ENCODE measurements at places on chromosomes 2 and 18.

- DNase-seq: no peak
Measured at GRCh38 chr18:52716973-52717372, 377.0 kb downstream of the DCC start.

DNA sequence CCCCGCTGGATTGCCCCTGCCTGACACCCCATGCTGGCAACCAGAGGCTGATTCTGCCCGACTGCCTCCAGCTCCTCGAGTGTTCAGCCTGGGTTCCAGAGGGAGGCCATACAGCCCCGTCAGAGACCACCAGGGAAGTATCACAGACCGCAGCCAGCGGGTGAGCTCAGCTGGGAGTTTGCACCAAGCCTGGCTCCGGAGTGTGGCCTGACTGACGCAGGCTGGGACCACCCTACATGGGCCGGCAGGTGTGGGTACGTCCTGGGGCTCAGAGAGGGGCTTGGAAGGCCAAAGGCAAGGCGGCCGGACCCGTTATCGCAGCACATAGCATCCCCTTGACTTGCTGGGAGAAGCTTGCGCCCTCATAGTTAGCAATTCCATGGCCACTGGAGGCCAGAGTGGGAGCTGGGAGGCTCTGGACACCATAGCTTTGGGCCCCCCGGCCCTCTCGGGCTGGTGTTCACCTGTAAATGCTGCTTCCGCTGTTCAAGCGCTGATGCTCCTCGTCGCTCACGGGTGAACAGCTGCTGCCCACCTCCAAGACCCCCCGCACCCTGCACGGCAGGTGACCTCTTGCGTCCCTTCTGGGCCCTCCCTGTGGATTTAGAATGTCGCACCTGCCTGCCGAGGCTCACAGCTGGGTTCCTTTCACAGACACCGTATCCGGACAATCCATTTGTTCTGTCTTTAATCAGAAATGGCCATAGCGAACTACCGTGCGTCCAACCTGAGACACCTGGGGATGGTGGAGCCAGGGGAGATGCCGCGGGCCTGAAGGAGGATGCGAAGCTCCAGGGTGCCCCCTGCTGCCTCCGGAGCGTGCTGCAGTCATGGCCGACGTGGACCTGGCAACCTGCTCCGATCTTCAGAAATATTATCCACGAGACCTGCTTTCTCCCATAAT lies 31.2 kb upstream of the SLC66A3 start:
- DNase-seq: peak; percentile 37

DNA sequence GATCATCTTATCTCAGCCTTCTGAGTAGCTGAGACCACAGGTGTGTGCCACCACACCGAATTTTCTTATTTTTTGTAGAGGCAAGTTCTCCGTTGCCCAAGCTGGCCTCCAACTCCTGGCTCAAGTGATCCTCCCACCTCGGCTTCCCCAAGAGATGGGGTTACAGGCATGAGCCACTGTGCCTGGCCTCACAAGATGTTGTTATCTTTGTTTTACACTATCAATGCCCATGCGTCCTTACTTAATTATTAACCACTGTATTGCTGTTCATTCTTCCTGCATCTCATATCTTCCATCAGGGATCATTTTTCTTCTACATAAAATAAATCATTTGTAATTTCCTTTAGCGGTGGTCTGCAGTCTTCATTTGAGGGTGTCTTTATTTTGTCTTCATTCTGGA lies 181.9 kb downstream of the TGIF1 start:
- DNase-seq: no peak

- no peak for DNase-seq
Measured at GRCh38 chr2:102282678-102283091, 28.7 kb upstream of the IL1RL1 start.

GRCh38 chr2:175955136-175955535 lies 46.9 kb downstream of the LNPK start:
- DNase-seq: no peak

- DNase-seq: peak; percentile 18
Measured at GRCh38 chr18:62037989-62038778, 145.4 kb upstream of the RNF152 start.
